IPS DF 19.7 (cell line): ENCODE measurements at places on chromosomes 5 and 9.

- no peak for DNase-seq
Measured at GRCh38 chr9:107874591-107875369, 385.2 kb upstream of the KLF4 start.

- no peak for DNase-seq
Measured at GRCh38 chr5:170760113-170760512, 23.4 kb upstream of the GABRP start.

DNA sequence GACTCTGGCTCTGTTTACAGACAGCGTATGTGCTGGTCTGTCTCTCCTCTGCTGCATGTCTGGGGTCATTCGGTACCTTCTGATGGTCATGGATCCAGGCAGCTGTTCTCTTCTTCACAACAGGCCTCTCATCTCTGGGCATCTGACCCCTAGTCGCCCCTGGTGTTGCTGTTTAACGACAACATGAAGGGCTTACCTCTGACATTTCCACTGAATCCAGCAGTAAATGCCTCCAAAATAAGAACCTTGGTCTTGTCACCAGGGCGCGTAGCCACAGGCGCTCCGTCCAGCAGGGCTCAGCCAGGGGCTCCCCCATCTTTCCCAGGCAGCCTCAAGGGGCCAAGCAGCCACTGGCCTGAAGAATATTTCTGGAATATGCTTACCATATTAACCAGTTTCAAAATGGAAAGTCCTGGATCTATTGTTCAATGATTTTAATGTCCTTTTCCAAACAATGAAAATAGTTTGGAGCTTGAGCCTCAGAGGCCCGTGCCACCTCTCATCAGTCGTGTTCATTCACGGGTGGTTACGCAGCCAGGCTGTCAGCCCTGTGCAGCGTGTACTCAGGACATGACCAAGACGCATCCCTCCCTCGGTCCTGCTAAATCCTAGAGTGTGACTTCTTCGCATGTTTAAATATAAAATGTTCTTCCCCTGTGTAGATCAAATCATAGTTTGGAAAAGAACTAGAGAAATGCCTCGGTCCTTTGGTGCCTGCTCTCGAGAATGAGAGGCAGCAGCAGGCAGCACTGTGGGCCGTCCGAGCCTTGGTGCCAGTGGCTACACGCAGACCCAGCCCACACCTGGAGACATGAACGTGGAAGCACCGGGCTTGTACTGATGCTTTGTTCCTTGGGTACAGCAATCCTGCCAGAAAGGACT, 30.1 kb upstream of the LRRC14B start:
- no peak for DNase-seq

DNA sequence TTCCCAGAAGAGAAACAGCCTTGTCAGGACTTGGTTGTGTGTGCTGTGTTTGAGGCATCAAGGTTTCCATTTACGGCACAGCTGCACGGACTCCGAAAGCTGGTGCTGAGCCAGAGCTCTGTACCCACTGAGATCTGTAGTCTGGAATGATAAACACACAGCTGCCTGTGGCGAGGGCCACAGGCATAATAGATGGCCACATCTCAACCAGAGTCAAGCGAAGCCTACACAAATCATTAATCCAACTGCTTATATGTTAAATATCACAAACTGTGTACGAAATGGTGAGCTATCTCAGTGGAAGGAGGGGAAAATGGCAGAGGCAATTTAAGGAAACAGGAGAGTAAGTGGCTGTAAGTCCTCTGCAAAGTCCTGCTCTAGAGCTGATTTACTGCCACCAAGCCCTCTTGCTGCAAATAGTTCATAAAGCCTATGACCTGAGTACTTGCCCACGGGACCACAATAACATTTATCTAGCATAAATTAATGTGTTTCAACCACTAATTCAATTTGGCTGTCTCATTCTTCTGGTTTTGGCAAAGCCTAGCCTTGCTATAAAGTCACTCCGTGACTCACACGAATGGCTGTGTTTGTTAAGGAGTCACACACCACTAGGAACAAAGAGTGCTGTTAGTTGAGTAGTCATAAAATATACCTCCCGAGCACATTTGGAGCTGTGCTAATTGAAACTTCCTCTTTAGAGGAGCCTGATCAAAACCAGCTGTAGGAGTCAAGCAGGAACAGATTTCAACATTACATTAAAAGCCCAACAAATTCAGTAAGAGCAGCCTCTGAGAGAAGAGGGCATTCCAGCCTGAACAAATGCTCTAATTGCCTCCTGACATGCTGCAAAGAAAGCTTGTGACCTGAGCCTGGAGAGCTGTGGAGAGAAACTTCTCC, 738.6 kb upstream of the ZNF608 start:
- DNase-seq: no peak

DNA sequence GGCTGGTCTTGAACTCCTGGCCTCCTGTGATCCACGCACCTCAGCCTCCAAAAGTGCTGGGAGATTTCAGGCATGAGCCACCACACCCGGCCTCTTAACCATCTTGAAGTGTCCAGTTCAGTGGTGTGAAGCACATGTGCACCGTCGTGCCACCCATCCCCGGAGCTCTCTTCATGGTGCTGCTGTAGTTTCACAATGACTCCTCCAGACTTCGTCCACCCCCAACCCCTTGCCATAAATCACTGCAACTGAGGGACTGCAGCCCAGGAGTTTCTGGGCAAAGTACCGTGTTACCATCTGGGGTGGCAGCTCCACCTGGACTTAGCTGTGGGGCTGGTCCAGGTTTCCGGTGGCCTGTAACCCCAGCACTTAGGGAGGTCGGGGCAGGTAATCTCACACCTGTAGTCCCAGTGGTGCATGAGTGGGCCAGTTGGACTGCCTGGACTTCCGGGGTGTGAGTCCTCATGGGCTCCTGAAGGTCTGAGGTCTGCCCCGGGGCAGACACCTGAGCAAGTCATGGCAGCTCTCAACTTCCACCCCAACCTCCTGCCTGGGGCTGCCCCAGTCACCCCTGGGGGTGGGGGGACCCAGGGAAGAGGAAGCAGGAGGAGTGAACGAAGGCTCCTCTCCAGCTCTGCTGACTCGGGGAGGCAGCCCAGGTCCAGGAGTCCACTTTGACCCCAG, 6.6 kb upstream of the N4BP3 start:
- DNase-seq: no peak

- no peak for DNase-seq
Measured at GRCh38 chr5:155023320-155023719, 9.8 kb downstream of the KIF4B start.

DNA sequence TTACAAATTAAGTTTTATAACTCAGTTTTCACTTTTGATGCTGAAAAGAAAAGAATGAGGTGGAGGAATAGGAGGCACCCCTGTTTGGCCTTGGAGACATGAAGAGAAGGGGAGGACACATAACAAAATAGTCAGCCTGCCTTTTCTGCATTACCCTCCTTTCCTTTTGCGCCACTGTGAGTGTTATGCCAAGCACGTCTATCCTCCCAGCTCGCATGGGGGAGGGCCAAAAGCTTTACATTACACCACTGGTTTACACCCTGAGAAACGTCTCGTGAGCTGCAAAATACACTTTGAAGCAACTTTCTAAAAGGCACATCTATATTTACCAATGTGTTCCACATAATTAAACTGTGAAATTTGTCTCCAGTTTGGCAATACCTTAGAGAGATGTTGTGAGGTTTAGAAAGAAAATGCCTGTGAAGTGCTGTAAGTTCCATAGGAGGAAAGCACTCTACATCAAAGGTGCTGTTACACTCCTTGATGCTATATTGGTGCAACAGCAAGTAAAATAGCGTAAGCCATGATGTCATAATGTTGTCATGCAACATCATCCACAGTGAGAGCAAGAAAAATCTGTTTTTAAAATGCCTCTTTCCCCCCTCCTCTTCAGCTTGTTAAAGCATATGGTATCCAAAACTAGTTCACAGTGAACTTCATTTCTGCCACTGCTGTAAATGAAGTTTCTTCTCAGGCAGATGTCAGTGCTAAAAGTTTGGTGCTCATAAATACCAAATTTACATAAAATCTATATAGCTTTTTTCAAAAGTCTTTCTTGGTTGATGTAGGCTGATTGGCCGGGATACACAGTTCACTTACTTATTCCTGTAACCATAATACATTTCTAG, 50.3 kb downstream of the CETN3 start:
- DNase-seq: no peak

GRCh38 chr5:20537911-20538703, 550.1 kb upstream of the CDH18 start:
- DNase-seq: no peak

DNA sequence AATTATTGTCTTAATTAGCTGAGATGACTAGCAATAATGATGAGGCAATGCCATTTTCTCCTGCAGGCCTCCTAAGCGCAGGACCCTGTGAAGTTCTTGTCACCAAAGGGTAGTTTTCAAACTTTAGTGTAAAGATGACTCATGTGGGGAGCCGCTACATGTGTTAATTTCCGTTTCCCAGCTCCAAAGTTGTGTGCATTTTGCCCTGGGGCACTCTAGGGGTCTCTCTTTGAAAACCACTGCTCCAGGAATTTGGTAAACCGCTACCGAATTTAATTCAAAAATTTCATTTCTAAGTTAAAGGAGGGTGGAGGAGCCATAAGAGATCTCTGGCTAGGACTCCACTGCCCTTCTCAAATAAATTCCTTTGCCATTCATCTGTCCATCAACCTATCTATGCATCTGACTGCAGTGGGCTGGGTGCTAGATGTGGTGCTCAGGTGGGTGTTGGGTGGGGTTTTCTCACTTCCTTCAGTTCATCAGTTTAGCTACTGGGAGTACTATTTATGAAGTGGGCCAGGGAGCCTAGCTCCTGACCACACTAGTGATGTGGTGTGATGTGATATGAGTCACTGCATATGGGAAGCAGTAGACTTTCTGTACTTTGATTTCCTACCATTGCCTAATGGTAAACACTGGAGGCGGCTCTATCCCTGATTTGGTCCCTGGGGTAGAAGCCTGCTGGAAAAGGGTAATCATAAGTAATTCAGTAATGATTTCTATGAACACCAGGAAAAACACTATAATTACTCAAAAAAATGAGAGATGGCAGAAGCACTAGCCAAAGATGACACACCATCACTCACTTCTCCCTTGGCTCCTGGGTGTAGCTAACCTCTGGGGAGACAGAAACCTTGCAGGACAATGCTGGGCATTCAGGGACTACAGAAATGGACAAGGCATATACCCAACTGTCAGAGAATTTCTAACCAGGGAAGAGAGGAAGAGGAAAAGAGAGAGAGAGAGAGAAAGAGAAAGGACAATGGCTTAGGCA, 4.0 kb upstream of the ZSWIM6 start:
- DNase-seq: no peak

DNA sequence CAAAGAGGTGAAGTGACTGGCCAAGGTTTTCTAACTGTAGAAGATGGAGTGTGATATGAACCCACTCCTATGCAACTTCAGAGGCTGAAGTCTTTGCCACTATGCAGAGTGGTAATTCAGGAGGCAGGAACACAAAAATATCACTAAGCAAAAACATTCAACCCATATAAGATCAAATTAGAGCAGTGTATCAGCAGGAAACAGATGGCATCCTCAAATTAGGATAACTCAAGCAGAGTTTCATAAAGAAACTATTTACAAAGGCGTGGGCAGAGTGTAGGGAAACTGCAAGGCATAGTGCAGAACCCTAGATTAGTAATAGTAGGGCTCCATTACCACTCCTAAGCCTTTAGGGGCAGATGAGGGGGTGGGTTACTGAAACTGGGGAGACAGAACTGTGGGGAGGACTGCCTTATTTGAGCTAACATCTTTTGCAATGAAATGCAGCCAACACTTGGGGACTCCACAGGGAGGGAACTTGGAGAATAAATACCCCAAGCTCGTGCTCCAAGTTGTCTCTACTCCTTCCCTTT, 72.2 kb downstream of the PTTG1 start:
- DNase-seq: no peak

GRCh38 chr9:106843371-106843770, 19.6 kb upstream of the ZNF462 start:
- DNase-seq: no peak

DNA sequence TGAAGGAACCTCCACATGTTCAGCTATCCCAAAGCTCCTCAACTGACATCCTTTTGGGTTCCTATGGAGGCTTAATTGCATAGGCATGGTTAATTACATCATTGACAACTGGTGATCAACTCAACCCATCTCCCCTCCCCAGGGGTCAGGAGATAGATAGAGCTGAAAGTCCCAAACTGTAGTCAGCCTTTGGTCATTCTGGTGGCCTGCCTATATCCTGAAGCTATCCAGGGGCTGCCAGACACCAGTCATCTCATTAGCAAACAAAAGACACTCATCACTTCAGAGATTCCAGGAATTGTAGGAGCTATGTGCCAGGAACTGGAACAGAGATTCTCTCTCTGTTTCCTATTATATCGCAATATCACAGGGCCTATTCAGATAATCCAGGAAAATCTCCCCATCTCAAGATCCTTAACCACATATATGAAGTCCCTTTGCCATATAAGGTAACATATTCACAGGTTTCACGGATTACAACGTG, 646.5 kb upstream of the GRAMD2B start:
- no peak for DNase-seq

DNA sequence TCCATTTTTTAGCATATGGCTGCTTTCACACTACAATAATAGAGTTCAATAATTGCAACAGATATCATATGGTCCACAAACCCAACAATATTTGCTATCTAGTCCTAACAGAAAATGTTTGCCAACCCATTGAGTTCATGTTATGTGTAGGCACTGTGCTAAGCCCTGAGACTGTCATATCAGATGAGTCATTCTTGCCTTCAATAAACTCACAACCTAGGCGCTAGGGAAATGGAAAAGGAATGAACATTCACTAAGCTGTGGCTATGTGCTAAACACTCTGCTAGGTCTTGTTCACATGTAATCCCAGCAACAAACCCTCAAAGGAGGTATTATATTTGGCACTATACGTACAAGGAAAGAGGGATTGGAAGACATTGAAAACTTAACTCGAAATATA, 8.4 kb upstream of the TIMD4 start:
- no peak for DNase-seq

DNA sequence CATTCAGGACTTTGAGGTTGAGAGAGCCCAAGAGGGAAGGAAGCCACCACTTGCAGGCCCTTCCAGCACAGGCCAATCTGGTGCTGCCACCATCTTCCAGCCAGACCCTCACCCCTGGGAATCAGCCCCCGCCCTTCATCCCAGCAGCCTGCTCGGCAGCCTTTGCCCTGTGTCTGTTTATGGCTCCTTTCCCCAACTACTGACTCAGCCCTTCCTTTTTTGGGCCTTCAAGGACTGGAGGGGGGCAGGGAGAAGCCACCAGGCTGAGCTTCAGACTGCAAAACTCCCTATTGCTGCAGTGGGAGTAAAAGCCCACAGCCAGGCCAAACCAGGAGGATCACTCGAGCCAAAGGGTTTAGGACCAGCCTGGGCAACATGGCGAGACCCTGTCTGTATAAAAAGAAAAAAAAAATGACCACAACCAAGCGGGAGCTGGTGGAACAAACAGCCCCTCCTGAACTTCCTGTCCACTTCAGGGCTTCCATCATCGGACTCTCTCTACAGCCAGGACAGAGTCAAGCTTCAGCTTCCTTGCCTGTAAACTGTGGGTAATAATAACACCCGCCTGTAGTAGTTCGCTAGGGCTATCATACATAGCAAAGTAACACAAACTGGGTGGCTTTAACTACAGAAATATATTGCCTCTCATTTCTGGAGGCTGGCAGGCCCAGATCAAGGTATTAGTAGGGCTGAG, 85.9 kb upstream of the IL17B start:
- no peak for DNase-seq

DNA sequence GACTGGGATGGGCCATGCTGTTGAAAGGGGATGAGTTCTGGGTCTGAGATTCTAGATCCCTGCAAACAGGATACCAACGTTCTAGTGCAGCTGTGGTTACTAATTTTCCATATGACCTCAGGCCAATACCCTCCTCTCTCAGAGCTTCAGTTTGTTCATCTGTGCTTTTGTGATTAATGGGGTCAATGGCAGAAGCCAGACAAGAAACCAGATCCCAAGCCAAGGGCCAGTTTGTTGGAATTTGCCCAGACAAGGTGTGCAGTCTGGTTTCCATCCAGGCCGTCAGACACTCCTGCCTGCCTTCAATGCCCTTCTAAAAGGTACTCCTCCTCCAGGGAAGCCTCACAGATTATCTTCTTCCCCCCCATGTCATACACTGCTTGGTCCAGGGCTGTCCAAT, 11.4 kb downstream of the MYORG start:
- no peak for DNase-seq
